ENCODE measurements at places on chromosomes 4 and X.

DNA sequence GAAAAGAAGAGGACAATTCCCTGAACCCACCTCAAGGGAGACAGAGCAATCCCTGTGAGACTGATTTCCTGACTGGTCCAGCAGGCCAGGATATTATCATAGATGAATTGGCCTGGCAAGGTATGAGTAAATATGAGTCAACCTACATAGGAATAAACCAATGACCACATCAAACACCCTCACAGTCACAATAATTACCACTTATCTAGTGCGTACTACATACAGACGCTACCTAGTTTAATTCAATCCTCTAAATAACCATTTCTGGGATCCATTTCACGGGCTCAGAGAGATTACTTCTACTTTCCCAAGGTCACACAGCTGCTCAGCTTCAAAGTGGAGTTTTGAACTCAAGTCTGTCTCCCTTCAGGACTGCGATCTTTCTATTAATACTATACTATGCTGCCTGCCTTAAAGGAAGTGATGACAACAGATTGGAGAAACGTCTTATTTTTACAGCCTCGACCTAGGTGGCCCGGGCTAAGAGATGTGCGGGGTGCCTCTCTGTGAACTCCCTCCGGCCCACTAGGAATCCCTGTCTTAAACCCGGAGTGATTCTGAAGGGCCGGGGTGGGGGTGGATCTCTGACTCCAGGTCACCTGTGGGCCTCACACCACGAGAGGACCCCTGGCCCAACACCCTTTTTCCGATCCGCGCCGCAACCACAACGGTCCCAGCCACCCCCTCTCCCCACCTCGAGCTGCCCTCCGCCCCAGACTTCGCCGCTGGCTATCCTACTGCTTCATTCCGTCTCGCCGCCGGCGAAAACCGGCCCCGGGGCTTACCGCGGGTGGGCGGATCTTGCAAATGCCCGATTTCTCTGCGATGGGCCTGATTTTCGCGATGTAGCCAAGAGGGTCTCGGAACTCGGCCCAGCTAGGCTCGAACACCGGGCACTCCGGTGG, 800 bp downstream of the KDM5C start:
- no peak for DNase-seq

- no peak for DNase-seq
Observed at GRCh38 chr4:5009796-5010195, 9.5 kb downstream of the CYTL1 start.

- DNase-seq, result no peak
Observed at GRCh38 chrX:1360171-1360570, 23.6 kb downstream of the IL3RA start.

GRCh38 chr4:147768113-147768512, 36.2 kb downstream of the ARHGAP10 start:
- no peak for DNase-seq

- no peak for DNase-seq
Observed at GRCh38 chr4:10161840-10162239, 45.2 kb upstream of the WDR1 start.

DNA sequence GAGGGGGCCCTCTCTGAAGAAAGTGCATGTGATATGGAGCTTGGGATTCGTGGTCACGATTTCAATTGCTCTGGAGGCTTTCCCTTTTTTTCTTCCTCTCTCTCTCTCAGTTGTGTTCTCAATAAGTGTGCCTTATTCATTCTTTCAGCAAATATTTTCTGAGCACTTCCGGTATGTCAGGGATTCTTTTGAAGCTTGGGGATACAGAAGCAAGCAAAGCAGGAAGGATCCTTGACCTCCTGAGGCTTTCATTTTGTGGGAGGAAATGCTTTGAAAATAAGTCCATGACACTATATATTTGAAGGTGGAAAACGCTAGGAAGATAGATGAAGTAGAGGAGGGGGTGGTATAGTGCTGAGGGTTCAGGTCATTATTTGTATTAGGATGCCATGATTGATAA, 12.6 kb upstream of the GABRE start:
- no peak for DNase-seq

Measured in muscle of back (tissue), 13 donors.